ENCODE measurements at places on chromosomes 2 and 18. TPM values are rescaled to one million over a fixed set of nuclear protein-coding genes. Genes with fewer than 3 reads are reported as not detected.

Gene SAG
- polyA plus RNA-seq, result 0.03 TPM

GRCh38 chr2:62660582-62661262 lies 44.8 kb upstream of the EHBP1 start:
- no peak for DNase-seq

Gene MERTK
- polyA plus RNA-seq, result 16.1 TPM

Gene CD207
- 0.06 TPM for polyA plus RNA-seq

Gene LIMS3
- polyA plus RNA-seq, result 1.1 TPM

DNA sequence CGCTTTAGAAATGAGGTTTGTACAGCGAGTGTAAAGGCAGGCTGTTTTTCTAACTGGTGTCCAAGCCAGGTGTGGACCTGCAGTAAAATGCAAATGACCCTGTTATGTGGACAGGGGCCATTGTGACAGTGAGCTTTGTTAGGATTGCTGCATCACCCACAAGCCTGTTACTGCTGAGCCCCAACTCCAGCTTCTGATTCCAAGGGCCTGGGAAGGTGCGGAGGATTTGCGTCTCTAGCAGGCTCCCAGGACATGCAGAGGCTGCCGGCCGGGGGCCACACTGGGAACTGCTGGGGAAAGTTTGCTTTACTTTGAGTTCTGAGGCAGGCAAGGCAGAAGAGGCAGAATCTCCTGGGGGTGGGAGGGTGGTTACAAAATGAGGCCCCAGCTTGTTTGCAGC lies 164.1 kb downstream of the GLI2 start:
- DNase-seq, result no peak

Gene ATIC
- polyA plus RNA-seq, result 61.4 TPM

- DNase-seq, result no peak
Measured at GRCh38 chr2:214481204-214481603, 70.3 kb downstream of the VWC2L start.

- no peak for DNase-seq
Measured at GRCh38 chr2:224126003-224126402, 86.9 kb upstream of the SERPINE2 start.

Gene IFT172
- 18.6 TPM for polyA plus RNA-seq

Gene ALKAL2
- polyA plus RNA-seq, result 14.5 TPM

DNA sequence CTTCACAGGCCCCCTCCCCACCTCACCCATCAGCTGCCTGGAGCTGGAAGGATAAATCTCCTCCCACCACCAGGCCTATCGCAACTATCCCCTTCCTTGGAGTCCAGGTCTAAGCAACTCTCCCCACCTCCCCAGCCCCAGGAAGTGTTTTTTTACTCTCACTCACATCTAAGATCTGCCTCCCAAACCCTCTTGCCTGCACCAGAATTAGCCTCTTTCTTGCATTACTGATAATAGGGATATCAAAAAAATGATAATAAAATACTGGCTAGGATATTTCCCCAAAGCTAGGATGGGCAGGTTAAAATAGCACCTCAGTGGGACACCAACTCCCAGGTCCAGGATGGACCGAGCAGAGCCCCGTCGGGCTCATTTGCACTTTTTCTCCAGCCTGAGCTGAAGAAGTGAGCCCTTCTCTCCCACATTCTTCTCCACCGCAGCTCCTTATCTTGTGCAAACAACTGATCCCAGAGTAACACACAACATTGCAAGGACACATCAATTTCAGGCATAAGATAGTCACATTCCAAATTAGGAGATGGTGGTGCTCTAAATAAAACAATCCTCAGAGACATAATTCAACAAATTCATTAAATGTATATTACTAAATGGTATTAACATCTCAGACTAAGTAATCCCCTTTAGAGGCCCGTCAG lies 17.7 kb upstream of the CIB4 start:
- DNase-seq, result no peak

- DNase-seq, result no peak
Measured at GRCh38 chr2:217231724-217232123, 371.9 kb upstream of the TNP1 start.

GRCh38 chr2:147096671-147097070 lies 748.2 kb upstream of the ACVR2A start:
- DNase-seq, result no peak

GRCh38 chr2:75775311-75775823 lies 64.7 kb upstream of the GCFC2 start:
- no peak for DNase-seq

Gene C18orf54
- 1.4 TPM for polyA plus RNA-seq

Gene FKBP7
- 28.1 TPM for polyA plus RNA-seq

Gene FAM228A
- polyA plus RNA-seq, result 0.70 TPM

DNA sequence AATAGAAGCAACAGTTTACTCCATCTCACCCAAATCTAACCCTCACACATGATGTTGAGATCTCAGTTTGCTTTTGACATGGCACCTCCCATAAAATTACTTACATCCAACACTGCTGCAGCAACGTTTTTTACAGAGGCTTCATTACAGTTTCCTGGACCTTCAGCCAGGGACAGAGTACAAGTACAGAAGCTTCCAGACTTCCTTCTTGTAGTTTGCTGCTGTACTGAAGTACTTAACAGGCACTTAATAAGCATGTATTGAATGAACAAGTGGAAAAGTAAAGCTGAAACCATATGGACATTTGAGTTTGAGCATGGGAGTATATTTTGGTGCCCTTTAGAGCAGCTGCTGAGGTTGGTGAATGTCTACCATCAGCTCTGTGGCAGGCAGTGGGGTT lies 514.2 kb downstream of the PTPRM start:
- no peak for DNase-seq

GRCh38 chr2:6866275-6866671 lies 566 bp upstream of the CMPK2 start:
- DNase-seq, result no peak

- no peak for DNase-seq
Measured at GRCh38 chr2:180442860-180443644, 436.0 kb upstream of the CWC22 start.

- no peak for DNase-seq
Measured at GRCh38 chr2:134892282-134893035, 26.2 kb upstream of the CCNT2 start.

All from urinary bladder (tissue), 4 donors.